Thymus (tissue), 14 donors: ENCODE measurements at places on chromosomes 6 and 20. TPM values are rescaled to one million over a fixed set of nuclear protein-coding genes. Genes with fewer than 3 reads are reported as not detected.
A peak's percentile ranks its signal among the peaks of the same experiment; 100 is the strongest.

The RTN4IP1 gene
- polyA plus RNA-seq = 5.4 TPM

DNA sequence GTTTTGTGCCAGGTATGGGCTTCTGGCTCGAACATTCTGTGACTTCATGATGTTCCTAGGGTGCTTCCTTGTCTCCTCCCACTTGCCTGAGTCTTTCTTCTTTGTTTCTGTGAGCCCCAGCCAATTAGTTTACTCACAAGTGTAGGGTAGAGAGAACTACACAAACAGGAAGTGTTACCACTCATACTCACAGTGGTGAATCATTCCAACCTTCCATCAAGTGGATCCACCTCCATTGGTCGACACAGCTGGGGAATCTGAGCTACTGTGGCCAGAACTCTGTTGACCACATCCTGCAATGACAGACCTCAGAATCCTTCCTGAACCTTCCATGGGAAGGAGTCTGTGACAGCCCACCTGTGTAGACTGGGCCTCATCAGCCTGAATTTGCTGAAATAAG lies 76.8 kb downstream of the UNC5CL start:
- no peak for DNase-seq

The ZC2HC1B gene
- 0.21 TPM for polyA plus RNA-seq

DNA sequence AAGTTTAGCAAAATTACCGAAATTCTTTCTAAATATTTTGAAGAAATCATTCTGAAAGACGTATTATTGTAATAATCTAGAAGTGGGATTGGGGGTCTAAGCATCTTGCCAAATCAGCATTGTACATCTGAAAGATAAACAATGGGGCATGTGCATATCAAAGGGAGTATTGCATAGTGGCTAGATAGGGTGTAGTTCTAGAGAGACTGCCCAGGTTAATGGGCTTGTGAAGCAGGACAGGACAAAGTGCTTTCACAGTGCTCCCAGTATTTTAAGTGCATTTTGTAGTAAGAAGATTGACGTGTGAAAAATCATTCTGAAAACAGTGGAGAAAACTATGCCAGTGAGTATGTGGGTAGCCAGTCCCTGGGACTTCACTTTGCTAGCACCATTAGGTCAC lies 236.8 kb downstream of the ZFAND3 start:
- no peak for DNase-seq

DNA sequence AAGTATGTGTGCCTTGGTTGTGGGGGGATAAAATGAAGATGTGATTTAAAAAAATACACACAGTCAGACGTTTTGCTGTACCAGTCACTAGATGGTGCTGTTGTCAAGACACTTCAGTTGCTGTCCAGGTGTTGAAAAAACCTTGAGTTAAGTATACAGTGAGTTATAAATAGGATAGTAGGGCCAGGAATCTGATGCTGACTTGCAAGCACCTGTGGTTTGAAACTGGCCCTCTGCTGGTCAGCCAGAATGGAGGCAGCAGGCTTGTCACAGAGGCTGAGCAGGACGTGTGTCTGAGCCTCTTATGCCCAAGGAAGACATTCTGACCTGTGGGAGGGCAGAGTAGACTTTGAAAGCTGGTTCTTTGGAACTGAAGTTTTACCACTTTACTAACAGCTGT lies 27.8 kb downstream of the RNF8 start:
- DNase-seq = peak; percentile 47

GRCh38 chr6:127956956-127957355 lies 56.1 kb upstream of the THEMIS start:
- no peak for DNase-seq

- no peak for DNase-seq
Measured at GRCh38 chr6:88008831-88009231, 38.8 kb upstream of the SPACA1 start.

The DDRGK1 gene
- 42.7 TPM for polyA plus RNA-seq

The KIF25 gene
- polyA plus RNA-seq = 1.5 TPM

DNA sequence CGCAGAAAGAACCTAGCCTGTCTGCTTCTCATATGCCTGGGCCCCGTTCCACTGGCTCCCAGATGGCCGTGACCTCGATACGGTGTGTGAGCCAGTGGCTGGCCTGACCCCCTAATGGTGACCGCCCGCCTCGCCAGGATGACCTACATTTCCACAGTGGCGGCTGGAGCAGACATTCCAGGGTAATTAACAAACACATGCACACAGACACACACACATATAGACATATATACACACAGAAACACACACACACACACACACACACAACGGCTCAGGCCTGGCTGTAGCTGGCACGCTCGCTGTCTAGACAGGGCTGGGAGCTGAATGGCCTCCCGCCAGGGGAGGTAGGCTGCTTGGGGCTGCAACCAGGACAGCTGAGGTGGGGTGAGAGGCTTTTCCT lies 227.1 kb downstream of the ANKRD60 start:
- no peak for DNase-seq

DNA sequence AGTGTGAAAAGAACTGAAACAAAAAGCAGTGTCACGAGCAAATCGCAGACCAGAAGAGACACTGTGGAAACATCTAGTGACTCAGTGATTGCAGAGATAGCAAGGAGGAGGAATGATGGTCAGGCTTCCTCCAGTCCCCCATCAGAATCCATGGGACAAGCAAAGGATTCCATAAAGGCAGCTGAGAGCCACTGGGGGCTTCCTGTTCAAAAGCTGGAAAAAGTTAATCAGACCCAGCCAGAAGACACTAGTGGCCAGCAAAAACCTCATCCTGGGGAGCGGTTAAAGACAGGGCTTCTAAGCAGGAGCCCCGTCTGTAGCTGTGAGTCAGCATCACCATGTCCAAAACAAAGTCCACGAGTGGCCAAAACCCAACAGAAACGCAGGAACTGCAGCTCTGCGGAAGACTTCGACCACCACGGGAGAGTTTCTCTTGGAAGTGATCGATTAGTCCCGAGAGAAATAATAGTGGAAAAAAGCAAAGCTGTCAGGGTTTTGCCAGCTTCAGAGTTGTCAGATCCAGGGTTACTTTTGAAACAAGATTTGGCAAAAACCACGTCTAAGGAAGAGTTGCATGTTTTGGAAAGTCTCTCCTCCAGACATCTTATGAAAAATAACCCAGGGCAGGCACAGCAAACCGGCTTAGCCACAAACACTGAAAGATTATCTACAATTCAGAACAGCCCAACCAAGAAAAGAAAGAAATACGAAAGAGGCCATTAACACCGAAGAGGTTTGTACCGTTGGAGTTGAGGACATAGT lies 51.0 kb downstream of the JAG1 start:
- no peak for DNase-seq

The ZNF76 gene
- polyA plus RNA-seq = 32.0 TPM

GRCh38 chr6:82270881-82271635 lies 23.5 kb upstream of the IBTK start:
- no peak for DNase-seq

The MAD2L1BP gene
- 33.9 TPM for polyA plus RNA-seq
